Kidney (tissue), 22 donors: ENCODE measurements at places on chromosomes 4 and X. TPM values are rescaled to one million over a fixed set of nuclear protein-coding genes. Genes with fewer than 3 reads are reported as not detected.

FAM200B gene
- 44.0 TPM for total RNA-seq

IL9R gene
- total RNA-seq, result 0.88 TPM

GRCh38 chr4:89496851-89497250 lies 189.3 kb upstream of the GPRIN3 start:
- no peaks in the 10 kb centered on the region for H3K4me1 ChIP-seq
- no peak for DNase-seq

- H3K4me3 ChIP-seq, result no peak overlapping the region
- H3K27ac ChIP-seq, result no peak overlapping the region
- H3K36me3 ChIP-seq, result no peaks in the 10 kb centered on the region
- H3K27me3 ChIP-seq, result no peaks in the 10 kb centered on the region
- H3K4me1 ChIP-seq, result no peaks in the 10 kb centered on the region
These were observed 184.7 kb upstream of the S100G start for GRCh38 chrX:16465081-16465876.

GRCh38 chr4:70364002-70364401 lies 3.4 kb downstream of the SMR3A start:
- H3K27me3 ChIP-seq, result no peaks in the 10 kb centered on the region
- no peaks in the 10 kb centered on the region for H3K4me1 ChIP-seq
- no peaks in the 10 kb centered on the region for H3K36me3 ChIP-seq
- H3K4me3 ChIP-seq, result no peak overlapping the region
- no peak for DNase-seq
- H3K27ac ChIP-seq, result no peak overlapping the region
